Stimulated activated CD4-positive, alpha-beta T cell treated with anti-CD3 and anti-CD28 coated beads, Interleukin-4, amount 100 ng/mL, for 48 hours (primary cell): ENCODE measurements at places on chromosomes 4 and X.

DNA sequence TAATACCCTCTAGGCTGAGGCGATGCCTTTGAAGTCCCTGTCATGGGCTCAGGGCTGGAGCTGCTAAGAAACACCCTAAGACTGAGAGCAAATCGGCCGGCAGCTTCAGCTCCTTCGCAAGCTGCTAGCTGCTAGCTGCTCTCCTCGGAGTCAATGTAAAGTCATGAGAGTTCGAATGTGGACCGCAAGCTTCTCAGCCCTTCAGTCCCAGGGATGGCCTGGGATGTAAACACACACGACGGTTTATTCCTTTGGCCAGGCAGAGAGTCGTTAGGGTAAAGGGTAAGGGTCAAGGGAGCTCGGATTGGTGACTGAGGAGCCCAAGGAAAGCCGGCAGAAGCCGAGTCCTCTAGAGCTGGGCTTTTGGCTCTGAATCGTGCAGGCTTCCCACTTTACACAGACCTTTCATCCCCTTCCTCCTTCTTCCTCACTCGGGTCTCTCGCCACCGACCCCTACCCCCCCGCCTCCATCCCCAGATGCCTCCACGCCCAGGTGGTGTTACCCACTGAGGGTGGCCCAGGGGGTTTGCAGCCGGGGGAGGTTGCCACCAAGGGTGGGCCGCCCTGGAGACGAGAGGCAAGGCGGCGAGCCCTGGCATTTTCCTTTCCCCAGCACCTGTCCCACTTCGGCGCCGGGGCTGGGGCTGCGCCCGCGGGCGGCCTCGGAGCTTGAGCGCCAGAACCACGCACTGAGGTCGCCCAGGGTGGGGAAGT is 3.1 kb upstream of the BCORL1 start:
- DNase-seq: no peak

DNA sequence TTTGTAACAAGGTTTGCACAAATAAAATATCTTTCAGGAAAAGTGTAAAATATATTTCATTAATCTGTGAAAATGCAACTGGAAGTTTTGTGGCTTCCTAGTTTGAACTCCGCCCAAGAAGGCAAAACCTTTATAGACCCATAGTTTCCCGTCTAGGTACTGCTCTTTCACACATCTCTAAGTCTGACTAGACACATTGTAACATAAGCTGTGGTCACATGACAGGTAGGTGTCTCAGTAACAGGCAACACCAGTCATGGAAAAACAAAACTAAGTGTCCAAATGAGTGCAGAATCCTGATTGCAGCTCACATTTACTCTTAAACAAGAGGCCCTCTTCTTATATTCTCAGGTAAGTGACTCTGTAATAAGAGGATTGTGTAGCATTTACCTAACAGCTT is 55.6 kb downstream of the SNCA start:
- DNase-seq: no peak

GRCh38 chr4:16844816-16845586 is 53.4 kb downstream of the LDB2 start:
- DNase-seq: no peak

DNA sequence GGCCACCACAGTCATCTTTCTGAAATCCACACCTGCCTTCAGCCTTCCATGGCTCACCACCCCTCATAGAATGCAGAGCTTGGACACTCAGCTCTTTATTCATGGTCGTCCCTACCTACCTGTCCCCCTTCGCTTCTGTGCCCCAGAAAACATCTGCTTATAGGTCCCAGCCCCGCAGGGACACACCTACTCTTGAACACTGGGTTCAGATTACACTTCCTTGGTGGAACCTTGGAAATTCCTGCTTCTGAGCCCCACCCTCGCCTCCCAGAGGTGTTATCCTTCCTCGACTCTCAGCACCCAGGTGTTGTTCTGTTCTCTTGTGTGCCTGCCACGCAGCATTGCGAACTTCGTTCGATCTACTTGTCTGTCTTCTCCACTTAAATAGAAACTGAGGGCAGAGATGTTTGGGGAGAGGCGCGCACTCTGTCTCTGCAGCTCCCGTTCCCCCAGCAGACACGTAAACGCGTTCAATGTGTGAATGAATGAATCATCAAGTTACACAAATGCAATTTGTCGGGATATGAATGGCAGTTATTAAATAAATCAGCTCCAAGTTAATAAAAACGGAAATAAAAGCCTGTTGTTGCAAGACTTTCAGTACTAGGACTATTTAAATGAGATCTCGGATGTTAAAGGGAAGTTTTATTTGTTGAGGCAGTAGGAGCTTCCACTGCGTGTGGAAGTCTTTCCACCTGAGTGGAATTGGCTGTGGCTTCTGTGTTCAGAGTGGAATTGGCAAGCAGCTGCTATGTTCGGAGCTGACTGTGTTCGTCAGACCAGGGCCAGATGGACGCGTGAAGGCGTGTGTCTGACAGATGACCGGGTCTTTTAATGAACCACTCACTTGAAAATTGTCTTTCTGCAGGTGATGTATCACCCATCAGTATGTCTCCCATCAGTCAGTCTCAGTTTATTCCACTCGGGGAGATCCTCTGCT is 95.6 kb downstream of the STOX2 start:
- no peak for DNase-seq

DNA sequence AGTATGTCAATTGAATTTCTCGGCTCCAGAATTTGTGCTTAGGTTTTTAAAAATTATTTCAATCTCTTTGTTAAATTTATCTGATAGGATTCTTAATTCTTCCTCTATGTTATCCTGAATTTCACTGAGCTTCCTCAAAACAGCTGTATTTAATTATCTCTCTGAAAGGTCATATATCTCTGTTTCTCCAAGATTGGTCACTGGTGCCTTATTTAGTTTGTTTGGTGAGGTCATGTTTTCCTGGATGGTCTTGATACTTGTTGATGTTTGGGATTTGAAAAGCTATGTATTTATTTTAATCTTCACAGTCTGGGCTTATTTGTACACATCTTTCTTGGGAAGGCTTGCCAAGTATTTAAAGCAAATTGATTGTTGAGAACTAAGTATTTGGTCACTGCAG is 24.7 kb upstream of the HERC3 start:
- DNase-seq: no peak

DNA sequence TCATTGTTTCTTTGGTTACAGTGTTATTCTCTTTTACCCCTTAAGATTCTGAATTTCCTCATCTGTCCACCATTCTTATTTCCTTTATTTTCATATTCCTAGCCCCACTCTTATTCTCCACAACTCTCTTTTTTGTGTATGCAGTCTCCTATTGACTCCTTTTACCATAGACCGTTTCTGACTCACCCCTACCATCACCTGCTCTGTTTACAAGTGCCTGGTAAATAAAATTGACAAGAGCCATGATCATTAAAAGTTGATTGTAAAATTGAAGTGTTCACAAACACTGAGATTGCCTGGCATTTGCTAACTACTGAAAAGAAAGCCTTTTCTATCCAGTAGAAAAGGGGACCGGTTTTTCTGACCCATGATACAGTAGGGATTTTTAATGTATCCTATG is 54.4 kb downstream of the MRPL1 start:
- DNase-seq: no peak

- no peak for DNase-seq
Measured at GRCh38 chr4:109939190-109939589, 26.5 kb downstream of the EGF start.

GRCh38 chrX:69045616-69046345 is 119.5 kb downstream of the PJA1 start:
- no peak for DNase-seq

- DNase-seq: no peak
Measured at GRCh38 chr4:68271851-68272357, 26.4 kb upstream of the TMPRSS11B start.

GRCh38 chrX:107050195-107050709 is 50.2 kb upstream of the MORC4 start:
- no peak for DNase-seq

DNA sequence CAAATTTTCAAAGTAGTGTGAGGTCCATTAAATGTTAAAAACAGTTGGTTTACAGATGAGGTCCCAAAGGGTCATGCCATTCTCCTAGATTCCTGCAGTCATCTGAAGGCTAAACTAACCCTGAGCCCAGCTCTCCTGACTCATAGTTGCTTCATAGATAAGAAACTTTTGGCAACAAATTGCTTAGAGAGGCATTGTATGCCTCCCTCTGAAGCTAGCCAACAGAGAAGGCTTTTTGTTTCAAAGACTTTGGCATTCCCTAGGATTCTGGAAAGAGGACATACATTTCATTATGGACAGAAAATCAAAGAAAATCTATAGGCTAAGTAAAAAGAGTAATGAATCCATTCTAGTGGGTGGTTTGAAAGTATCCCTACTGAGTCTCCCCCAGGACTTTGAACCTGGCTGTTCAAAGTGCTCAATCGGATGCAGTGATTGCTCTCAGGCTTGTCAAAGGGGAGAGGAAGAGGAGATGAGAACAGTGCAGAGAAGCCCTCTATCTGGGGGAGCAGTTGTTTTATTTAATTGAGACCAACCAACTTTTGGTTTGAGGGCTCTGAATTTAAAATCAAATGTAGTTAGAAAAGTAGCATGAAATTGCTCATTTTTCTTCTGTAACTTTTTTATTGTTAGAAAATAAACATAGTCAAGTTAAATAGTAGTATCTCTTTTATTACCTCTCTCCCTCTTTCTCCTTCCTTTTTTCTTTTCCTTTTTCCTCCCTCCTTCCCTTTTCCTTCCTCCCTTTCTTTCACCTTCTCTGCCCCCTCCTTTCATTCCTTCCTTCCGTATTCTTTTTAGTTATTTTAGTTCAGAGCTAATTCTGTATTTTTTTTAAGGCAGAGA is 72.3 kb upstream of the ZNF518B start:
- no peak for DNase-seq

- no peak for DNase-seq
Measured at GRCh38 chrX:24378706-24379105, 18.3 kb downstream of the SUPT20HL1 start.

- no peak for DNase-seq
Measured at GRCh38 chr4:1872870-1873269, 1.7 kb downstream of the NSD2 start.

DNA sequence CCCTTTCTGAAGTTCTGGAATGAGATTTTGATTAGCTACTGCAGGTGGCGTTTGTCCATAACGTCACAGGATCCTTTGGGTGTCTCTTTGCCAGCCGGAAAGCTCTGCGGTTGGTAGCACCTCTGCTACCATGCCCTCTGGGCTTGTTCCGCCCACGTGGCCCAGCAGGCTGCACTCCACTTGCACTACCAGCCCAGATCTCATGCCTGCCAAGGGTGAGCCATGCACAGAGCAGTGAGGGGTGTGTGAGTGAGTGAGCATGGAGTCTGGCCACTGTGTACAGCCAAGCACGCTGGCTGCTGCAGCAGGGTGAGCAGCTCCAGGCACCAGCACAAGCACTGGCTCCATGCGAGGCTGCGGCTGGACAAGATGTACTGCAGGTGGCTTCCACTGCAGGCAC is 6.6 kb upstream of the HNRNPD start:
- DNase-seq: no peak

DNA sequence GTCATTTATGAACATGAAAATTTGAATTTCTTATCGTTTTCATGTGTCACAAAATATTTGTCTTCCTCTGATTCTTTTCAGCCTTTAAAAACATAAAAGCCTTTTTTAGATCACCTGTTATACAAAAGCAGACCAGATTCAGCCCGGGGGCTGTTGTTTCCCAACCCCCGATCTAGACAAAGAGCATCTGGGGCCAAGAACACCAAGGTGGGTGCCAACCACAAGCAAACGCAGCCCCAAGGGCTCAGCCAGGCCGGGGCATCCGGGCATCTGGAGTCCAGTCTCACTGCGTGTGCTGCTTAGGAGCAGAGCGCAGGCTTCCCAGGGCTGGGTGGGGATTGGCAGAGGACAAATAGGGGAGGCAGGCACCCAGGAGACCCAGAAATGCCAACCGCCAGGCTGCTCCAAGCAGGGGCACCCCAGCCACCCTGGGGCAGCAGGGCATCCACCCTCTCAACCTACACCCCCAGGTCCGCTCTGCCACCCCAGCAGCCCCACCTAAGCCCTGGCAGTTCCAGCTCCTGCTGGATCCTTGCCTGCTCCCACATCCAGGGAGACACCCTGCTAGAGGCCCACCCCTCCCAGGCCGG is 78.0 kb downstream of the HMX1 start:
- no peak for DNase-seq

GRCh38 chrX:25531096-25531495 is 515.3 kb upstream of the ARX start:
- no peak for DNase-seq

DNA sequence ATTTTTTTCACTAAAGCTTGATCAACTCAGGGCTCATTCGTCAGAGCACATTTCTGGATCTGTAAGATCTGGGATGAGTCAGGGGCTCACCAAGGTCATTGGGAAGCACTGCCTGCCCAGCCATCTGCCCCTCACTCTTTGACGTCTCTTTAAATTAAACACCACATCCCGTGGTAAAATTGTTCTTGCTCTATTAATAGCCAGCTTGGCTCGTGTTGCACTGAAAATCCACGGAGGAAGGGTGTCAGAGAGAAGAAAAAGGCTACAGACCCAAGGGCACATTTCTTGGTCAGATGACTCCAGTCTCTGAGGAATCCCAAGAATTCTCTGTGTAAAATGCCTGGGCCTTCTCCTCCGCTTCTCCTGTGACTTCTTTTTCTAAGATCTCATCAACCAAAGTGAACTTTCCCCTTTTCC is 45.7 kb upstream of the GATB start:
- no peak for DNase-seq

GRCh38 chr4:20572976-20573375 is 127.3 kb upstream of the PACRGL start:
- no peak for DNase-seq

GRCh38 chrX:101656817-101657216 is 2.8 kb downstream of the ARMCX2 start:
- DNase-seq: no peak

DNA sequence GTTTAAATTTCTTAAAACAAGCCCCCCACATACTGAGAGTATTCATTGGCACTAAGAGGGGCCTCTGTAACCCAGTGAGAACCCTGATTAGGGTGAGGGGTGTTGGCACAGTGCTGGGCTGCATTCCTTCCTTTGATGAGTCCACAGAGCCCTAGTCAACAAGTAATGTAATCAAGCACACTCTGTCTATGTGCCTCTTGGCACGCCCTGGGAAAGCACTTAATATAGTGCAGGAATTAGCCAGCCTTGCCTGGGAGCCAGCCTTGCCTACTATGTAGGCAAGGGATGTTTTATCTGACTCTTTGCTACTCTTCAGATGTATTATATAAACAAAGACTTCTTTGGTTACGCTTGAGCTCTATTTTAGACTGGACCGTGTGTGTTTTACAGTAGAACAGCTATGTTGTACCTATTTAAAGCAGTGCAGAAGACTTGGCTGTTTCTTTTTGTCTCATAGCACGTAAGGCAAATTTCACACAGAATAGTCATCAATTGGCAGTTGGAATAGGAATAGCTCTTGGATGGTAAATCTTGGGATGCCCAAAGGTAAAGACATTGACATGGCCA is 64.3 kb downstream of the FRAS1 start:
- no peak for DNase-seq

- no peak for DNase-seq
Measured at GRCh38 chr4:84176016-84176415, 323.1 kb downstream of the NKX6-1 start.

GRCh38 chr4:105068516-105068915 is 78.2 kb upstream of the TET2 start:
- no peak for DNase-seq

GRCh38 chr4:12852338-12853307 is 631.5 kb downstream of the RAB28 start:
- no peak for DNase-seq
